Esophagus squamous epithelium (tissue), 5 donors: ENCODE measurements at places on chromosomes 4 and X.
A peak's percentile ranks its signal among the peaks of the same experiment; 100 is the strongest.

DNA sequence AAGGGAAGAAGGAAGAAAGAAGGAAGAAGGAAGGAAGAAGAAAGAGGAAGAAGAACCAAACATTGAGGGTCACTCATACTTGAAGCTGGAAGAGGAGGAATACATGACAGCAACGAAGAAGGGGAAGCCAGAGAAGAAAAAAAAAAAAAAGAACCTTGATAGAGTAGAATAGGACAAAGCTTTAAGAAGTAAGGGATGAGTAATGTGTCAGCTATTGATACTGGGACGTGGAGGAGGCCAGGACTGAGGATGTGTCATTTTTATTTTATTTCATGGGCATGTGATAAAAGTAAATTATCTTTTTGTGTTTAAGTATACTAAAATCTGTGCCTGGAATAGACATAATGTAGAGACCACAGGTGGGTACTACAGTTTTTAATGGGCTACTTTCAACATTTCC, 6.4 kb downstream of the EDA2R start:
- no peak for DNase-seq

DNA sequence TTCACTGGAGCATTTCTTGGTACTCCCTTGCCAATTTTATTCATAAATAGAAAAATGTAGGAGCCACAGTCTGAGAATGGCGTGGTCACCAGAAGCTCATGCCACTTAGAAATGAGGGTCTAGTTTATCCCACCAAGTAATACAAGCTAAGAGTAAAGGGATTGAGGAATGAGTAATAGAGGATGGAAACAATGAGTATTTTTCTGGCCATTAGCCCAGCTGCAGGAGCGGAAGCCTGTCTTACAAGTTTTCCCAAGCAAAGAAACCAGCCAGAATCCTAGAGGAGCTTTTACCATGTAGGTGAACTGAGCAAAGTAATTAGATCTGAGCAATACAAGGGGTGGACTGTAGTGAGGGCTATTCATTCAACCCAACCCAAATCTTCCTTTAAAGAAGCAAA, 160.7 kb upstream of the NPY2R start:
- no peak for DNase-seq

GRCh38 chr4:165922747-165923146, 49.7 kb downstream of the TLL1 start:
- DNase-seq, result no peak

DNA sequence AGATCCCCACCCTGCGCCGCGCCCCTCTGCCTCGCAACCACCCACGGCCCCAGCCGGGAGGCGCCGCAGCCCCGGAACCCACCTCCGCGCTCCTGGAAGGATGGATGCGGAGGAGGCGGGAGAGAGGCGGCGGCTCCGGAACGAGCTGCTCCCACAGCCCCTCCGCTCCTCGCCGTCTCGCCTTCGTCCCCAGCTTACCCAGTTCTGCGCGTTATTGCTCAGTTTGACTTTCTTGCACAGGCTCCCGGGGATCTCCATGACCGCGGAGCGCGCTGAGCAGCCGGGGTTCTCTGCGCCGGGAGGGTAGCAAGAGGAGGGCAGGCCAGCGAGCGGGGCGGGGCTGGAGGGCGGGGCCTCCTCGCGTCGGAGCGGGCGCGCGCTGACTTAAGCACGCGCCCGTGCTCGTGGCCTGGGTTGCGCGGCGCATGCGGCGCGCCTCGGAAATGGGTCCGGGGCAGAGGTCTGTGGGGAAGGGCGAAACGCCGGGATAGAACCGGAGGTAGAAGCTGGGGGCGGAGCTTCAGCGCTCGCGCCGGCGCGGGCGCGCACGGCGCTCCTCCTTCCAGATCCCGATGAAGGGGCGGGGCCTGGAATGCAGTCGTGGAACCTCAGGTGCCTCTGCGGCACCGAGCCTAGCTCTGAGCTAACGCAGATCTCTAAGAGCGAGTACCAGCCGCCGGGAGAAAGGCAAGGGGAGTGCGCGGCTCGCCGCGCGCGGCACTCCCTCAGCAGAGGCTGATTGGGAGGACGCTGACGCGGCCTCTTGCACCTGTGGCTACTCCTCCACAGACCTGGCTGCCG, at the start of gene PAPSS1:
PAPSS1 (minus strand) TSS at position 313 of the 801 bp plus-strand sequence; CDS start at position 258, 55 bp downstream.
- peak; percentile 73 for DNase-seq

GRCh38 chr4:56311299-56311975, 75.9 kb downstream of the AASDH start:
- no peak for DNase-seq

GRCh38 chr4:185379326-185380295, 16.1 kb downstream of the LRP2BP start:
- DNase-seq, result no peak
